ENCODE measurements at places on chromosomes 2 and 18.

- no peak for DNase-seq
Measured at GRCh38 chr2:147214914-147215313, 629.9 kb upstream of the ACVR2A start.

DNA sequence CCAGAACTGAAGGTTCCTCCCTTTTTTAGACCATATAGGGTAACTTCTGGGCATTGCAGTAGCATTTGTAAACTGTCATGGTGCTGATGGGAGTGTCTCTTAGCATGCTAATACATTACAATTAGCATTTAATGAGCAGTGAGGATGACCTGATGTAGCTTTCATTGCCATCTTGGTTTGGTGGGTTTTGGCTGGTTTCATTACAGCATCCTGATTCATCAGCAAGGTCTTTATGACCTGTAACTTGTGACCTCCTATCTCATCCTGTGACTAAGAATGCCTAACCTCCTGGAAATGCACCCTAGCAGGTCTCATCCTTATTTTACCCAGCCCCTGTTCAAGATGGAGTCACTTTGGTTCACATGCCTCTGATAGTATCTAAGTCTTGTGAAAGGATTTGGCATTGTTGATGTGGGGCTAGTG is 159.0 kb downstream of the TMX3 start:
- no peak for DNase-seq

GRCh38 chr2:200863782-200864175 is 679 bp downstream of the CLK1 start:
- DNase-seq: no peak

GRCh38 chr2:177352441-177353186 is 40.0 kb upstream of the AGPS start:
- no peak for DNase-seq

GRCh38 chr2:23814963-23815362 is 112.0 kb downstream of the ATAD2B start:
- no peak for DNase-seq

- no peak for DNase-seq
Measured at GRCh38 chr2:177667626-177668025, 275.1 kb downstream of the AGPS start.

- no peak for DNase-seq
Measured at GRCh38 chr18:55781481-55781957, 193.5 kb upstream of the TCF4 start.

GRCh38 chr2:16682431-16683118 is 16.9 kb upstream of the CYRIA start:
- no peak for DNase-seq

GRCh38 chr2:169647496-169647895 is 46.7 kb downstream of the CFAP210 start:
- no peak for DNase-seq

- no peak for DNase-seq
Measured at GRCh38 chr2:42865884-42866881, 73.8 kb upstream of the HAAO start.
